ENCODE measurements at places on chromosomes 3 and 15.

DNA sequence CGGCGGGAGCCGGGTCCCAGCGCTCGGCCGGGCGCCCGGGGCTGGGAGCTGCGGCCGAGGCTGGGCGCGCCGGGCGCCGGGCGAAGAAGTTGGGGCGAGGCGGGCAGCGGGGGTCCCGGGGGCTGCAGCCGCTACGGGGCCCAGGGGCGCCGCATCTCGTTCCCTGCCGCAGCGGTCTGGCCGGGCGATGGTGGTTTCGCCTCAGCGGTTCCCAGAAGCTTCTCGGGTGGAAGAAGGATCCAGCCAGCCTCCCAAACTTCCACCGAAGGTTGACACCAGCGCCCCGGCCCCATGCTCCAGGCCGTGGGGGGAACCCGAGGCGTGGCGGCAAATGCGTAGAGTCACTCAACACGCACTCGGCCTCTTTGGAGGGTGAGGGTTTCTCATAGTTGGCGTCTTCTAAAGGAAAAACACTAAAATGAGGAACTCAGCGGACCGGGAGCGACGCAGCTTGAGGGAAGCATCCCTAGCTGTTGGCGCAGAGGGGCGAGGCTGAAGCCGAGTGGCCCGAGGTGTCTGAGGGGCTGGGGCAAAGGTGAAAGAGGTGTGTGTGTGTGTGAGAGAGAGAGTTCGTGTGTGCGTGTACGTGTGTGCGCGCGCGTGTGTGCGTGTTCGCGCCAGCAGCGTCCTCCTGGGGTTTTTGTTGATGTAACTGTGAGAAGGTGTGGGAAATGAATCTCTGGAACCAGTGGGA is 940 bp downstream of the BOC start:
- DNase-seq, result no peak
- H3K4me1 ChIP-seq, result peaks cover 9% of the 10 kb centered on the region
- H3K36me3 ChIP-seq, result no peaks in the 10 kb centered on the region
- peaks cover 62% of the 10 kb centered on the region for H3K27me3 ChIP-seq
- peak overlapping the region; percentile 54 for H3K4me3 ChIP-seq
- peak overlapping the region; percentile 76 for H3K27ac ChIP-seq

DNA sequence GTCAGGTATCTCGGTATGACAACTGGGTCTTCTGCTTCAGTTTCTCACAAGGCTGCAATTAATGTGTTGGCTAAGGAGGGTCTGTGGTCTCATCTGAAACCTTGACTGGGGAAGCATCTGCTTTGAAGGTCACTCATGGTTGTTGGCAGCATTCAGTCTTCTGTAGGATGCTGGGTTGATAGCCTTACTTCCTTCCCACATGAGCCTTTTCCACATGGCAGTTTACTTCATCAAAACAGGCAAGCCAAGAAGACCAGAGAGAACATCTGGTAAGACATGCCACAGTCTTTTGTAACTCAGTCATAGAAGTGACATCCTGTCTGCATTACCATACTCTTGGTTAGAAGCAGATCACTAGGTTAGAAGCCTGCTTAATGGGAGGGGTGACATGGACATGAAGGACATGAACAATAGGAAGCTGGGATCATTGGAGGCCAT is 49.5 kb downstream of the CMC1 start:
- DNase-seq, result no peak
- no peak overlapping the region for H3K27ac ChIP-seq
- H3K36me3 ChIP-seq, result peaks cover 3% of the 10 kb centered on the region

DNA sequence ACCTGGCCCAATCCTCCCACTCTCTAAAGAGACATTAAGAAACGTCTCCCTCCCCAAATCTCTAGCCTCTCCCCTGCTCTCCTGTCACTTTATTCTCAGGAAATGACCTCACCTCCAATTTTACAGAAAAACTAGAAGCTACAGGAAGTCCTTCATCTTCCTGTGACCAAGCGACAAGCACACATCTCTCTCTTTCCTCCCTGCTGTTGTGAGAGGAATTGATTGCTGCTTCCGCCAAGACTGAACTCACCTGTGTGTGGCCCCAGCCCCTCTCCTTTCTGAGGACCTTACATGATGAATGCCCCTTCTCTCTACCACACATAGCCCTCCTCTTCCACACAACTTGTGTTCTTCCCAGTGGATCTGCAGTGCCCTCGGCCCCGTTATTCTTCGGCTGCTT is 18.2 kb downstream of the DNAJB8 start:
- H3K4me3 ChIP-seq, result no peak overlapping the region
- no peak for DNase-seq
- no peaks in the 10 kb centered on the region for H3K4me1 ChIP-seq

DNA sequence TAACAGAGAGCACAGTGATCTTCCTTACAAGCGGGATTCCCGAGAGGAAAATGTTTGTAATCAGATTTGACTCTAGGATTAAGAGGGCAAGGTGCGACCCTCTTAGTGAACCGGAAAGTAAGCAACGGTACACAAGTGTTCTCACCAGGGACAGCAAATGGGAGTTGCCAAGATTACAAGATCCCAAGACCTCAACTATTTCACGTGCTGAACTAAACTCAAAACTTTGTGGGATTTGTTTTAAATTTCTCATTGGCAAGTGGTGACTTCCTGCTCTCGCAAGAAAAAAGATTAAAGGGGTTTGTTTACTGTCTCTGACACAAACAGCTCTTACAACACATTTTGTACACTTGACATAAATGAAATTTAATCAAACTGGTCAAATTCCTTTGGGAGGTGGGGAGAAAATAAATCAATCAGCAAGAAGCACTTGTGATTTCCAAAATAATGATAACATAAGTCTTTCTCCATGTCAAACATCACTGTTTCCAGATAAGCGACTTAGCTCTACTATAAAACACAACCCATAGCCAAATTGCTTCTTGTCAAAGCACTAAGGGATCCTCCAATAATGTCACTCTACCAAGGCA is 2.2 kb upstream of the PGPEP1L start:
- H3K4me1 ChIP-seq, result peaks cover 21% of the 10 kb centered on the region
- no peak for DNase-seq
- H3K27ac ChIP-seq, result peak overlapping the region; percentile 59
- H3K4me3 ChIP-seq, result no peak overlapping the region

DNA sequence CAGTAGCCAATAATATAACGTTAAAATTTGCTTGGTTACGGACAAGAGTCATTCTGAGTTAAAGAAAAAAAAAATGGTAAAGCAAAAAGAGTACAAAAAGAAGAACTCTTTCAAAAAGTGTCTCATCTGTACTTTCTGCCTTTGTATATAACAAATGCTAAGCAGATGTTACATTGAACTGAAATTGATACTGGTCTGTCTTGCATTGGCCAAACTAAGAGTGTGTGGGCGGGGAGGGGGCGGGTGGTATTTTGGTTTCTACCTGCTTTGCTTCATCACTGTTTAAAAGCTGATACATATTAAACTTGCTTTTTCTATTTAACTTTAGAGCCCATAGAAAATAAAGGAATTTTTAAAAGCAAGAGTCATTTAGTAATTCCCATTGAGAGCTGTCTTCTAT is 215.0 kb upstream of the THBS1 start:
- no peak for DNase-seq
- no peaks in the 10 kb centered on the region for H3K36me3 ChIP-seq
- H3K4me3 ChIP-seq, result no peak overlapping the region
- H3K27ac ChIP-seq, result no peak overlapping the region

- H3K36me3 ChIP-seq, result no peaks in the 10 kb centered on the region
- no peak for DNase-seq
- H3K4me3 ChIP-seq, result no peak overlapping the region
- no peak overlapping the region for H3K27ac ChIP-seq
- H3K27me3 ChIP-seq, result no peaks in the 10 kb centered on the region
Measured at GRCh38 chr3:193520738-193521137, 34.0 kb downstream of the ATP13A4 start.

- H3K27me3 ChIP-seq, result no peaks in the 10 kb centered on the region
- H3K4me3 ChIP-seq, result no peak overlapping the region
- H3K27ac ChIP-seq, result no peak overlapping the region
- no peak for DNase-seq
- peaks cover 2% of the 10 kb centered on the region for H3K4me1 ChIP-seq
Measured at GRCh38 chr15:49810720-49811119, 189.9 kb downstream of the DTWD1 start.

DNA sequence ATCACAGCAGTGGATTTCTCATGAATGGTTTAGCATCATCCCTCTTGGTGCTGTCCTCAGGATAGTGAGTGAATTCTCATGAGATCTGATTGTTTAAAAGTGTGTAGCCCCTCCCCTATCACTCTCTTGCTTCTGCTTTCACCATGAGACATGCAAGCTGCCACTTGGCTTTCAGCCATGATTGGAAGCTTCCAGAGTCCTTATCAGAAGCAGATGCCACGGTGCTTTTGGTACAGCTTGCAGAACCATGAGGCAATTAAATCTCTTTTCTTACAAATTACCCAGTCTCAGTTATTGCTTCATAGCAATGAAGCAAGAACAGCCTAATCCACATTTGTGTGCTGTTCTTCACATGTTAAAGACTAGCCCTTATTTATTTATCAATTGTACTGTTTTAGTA is 495.2 kb upstream of the EPHA6 start:
- no peak overlapping the region for H3K27ac ChIP-seq
- H3K4me1 ChIP-seq, result no peaks in the 10 kb centered on the region
- H3K36me3 ChIP-seq, result no peaks in the 10 kb centered on the region
- DNase-seq, result no peak
- no peak overlapping the region for H3K4me3 ChIP-seq
- no peaks in the 10 kb centered on the region for H3K27me3 ChIP-seq

- H3K27ac ChIP-seq, result no peak overlapping the region
- no peak for DNase-seq
- H3K4me3 ChIP-seq, result no peak overlapping the region
Measured at GRCh38 chr3:89699771-89700170, 592.4 kb downstream of the EPHA3 start.

GRCh38 chr3:3129579-3129978 is 2.8 kb downstream of the TRNT1 start:
- peaks cover 19% of the 10 kb centered on the region for H3K4me1 ChIP-seq
- H3K36me3 ChIP-seq, result peaks cover 13% of the 10 kb centered on the region
- no peak for DNase-seq

Measured in thymus (tissue), 14 donors.